ENCODE measurements at places on chromosomes 1 and 21. TPM values are rescaled to one million over a fixed set of nuclear protein-coding genes. Genes with fewer than 3 reads are reported as not detected.

- H3K4me1 ChIP-seq, result peaks cover 27% of the 10 kb centered on the region
- no peaks in the 10 kb centered on the region for H3K36me3 ChIP-seq
- H3K27ac ChIP-seq, result no peak overlapping the region
- DNase-seq, result no peak
- no peak overlapping the region for H3K4me3 ChIP-seq
Measured at GRCh38 chr21:34988139-34988538, 61.0 kb downstream of the RUNX1 start.

DNA sequence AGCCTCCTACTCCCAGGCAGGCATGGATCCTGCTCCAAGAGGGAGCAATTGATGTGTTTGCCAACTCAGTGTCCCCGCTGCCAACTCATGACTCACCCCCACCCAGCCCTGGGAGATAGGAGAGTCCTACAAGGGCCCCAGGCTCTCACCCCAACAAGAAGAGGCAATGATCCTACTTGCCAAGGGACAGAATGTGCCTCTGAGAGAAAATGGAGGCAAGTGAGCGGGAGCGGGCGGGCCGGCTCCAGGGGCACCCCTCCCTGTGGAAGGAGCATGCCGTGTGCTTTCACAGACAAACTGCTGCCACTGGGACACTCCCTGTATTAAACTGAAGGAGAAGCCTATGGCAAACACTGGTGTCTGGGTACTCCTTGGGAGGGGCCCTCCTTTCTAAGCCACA, 16.7 kb downstream of the PKP1 start:
- H3K27me3 ChIP-seq, result no peaks in the 10 kb centered on the region
- H3K4me1 ChIP-seq, result peaks cover 7% of the 10 kb centered on the region
- peak overlapping the region; percentile 24 for H3K27ac ChIP-seq

GRCh38 chr1:30955448-30956015, 47.0 kb upstream of the SDC3 start:
- H3K36me3 ChIP-seq, result peaks cover 83% of the 10 kb centered on the region
- no peaks in the 10 kb centered on the region for H3K27me3 ChIP-seq
- H3K4me3 ChIP-seq, result no peak overlapping the region
- no peaks in the 10 kb centered on the region for H3K4me1 ChIP-seq

DNA sequence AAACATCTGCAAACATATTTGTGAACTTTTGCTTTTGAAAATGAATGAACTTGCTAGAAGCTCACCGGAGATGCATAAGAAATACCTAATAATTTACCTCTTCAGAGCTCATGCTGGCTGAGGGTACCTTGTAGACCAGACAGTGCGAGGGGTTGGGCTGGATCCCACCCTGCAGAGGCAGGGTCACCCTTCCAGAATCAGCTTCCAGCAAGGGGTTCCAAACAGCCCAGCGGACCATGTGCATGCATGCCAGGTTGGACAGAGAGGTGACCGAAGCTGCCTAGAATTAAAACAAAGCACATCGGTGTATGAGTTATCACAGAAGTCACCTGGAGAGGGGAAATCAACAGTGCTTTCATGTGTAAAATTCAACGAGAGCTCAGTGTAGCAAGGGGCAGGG, 59.2 kb downstream of the NPHP4 start:
- H3K36me3 ChIP-seq, result peaks cover 27% of the 10 kb centered on the region
- no peak overlapping the region for H3K4me3 ChIP-seq
- H3K27me3 ChIP-seq, result no peaks in the 10 kb centered on the region
- H3K27ac ChIP-seq, result no peak overlapping the region
- H3K4me1 ChIP-seq, result no peaks in the 10 kb centered on the region

DNA sequence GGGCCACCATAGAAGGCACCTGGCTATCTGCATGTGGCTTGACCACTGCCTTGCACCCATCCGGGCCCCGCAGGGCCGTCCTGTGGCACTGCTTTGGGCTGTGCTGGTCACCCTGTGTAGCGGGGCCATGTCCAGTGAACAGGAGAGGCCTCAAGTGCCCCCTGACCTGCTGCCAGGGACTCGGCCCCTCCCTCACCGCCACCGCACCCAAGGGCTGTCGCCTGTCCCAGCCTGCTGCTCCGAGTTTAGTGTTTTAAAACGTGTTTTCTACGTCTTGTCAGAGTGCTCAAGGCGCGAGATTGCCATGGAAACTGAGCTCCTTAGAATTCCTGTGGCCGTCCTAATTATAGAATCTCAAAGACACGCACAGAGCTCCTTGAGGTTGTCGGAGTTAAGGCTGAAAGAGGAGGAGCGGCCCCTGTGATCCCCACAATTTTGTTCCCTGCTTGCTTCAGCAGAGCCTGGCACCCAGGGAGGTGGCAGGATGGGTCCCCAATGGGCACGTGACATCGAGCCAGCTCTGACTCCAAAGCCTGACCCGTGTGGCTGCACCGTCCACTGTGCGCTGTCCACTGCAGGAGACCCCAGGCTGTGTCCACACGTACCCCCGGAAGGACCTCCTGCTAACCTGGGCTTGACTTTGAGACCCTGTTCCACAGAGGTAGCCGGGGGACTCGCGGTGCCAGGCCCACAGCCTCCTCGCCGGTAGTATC, 66.2 kb downstream of the FAAP20 start:
- peak overlapping the region; percentile 85 for H3K27ac ChIP-seq
- peaks cover 34% of the 10 kb centered on the region for H3K4me1 ChIP-seq
- no peak overlapping the region for H3K4me3 ChIP-seq
- no peaks in the 10 kb centered on the region for H3K27me3 ChIP-seq

- no peaks in the 10 kb centered on the region for H3K36me3 ChIP-seq
- H3K27ac ChIP-seq, result no peak overlapping the region
- H3K27me3 ChIP-seq, result no peaks in the 10 kb centered on the region
Measured at GRCh38 chr1:3803905-3804626, 7.8 kb upstream of the LRRC47 start.

DNA sequence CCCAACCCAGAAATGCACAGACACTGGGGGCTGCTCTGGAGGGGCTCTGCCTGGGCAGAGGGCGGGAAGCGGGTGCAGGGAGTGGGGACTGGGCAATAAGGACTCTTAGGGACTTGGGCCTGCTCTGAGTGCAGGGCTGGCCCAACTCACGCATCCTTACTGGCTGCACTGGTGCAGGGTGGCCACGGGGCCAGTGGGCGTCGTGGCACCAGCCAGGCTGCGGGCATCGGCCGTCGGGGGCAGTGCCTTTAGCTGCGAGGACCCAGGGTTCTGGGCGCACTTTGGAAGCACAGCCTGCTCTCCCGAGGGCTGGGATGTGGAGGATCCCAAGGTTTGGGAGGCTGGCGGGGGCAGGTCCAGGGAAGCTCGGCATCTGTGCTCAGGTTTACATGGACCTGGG, 27.1 kb upstream of the TTLL10 start:
- no peak overlapping the region for H3K4me3 ChIP-seq
- DNase-seq, result no peak
- no peaks in the 10 kb centered on the region for H3K4me1 ChIP-seq
- no peaks in the 10 kb centered on the region for H3K36me3 ChIP-seq
- H3K27me3 ChIP-seq, result no peaks in the 10 kb centered on the region

DNA sequence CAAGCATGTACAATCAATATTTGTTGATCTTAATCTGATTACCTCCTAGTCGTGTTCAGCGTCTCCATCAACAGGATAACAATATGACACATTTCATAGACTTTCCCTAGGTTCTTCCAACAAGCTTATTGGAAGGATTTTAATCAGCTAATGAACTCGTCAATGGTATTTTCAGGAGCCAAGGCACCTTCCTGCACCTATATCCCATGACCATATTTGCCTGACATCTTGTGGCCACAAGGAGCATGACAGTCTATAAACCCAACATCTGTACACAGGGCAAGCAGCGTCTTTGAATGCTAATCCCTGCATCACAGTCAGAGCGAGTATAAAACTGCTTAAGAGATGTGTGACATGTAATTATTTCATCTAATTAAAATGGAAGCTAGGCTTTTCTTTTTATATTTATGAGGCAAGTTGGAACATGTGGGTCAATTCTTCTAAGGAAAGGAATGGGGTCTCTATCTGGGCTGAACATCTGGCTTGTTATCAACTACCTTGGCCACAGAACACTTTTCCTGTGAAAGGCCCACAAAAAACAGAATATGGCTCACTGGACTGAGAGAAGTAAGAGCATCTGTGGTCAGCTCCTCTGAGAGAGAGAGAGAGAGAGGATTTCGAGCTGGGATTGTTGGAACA, 388.8 kb downstream of the NTNG1 start:
- H3K27ac ChIP-seq, result no peak overlapping the region
- no peak overlapping the region for H3K4me3 ChIP-seq
- no peaks in the 10 kb centered on the region for H3K36me3 ChIP-seq
- no peak for DNase-seq
- H3K4me1 ChIP-seq, result no peaks in the 10 kb centered on the region
- no peaks in the 10 kb centered on the region for H3K27me3 ChIP-seq

- no peaks in the 10 kb centered on the region for H3K36me3 ChIP-seq
- H3K4me1 ChIP-seq, result no peaks in the 10 kb centered on the region
- DNase-seq, result no peak
- no peak overlapping the region for H3K4me3 ChIP-seq
- H3K27ac ChIP-seq, result no peak overlapping the region
Measured at GRCh38 chr1:89322402-89322801, 41.5 kb upstream of the GBP6 start.

DNA sequence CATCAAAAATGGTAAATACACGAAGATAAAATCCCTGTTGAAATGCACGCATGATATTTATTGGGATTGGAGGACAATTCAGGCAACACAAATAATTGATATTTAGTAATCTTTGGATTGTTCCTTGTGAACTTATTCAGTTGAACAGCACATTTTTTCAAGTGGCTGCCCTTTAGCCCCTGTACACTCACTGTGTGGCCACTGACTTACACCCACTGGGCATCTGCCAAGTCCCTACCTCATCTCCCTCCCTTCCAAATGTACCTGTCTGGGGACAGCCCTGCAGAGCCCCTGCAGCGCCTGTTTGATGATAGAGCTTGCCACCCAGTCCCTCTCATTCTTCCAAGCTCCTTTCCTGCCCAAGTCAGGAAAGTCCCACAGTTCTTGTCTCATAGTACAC, 154.3 kb downstream of the GLUL start:
- H3K4me1 ChIP-seq, result no peaks in the 10 kb centered on the region
- H3K27ac ChIP-seq, result no peak overlapping the region
- H3K27me3 ChIP-seq, result no peaks in the 10 kb centered on the region
- no peak overlapping the region for H3K4me3 ChIP-seq
- no peaks in the 10 kb centered on the region for H3K36me3 ChIP-seq
- DNase-seq, result no peak

- no peak for DNase-seq
- no peak overlapping the region for H3K4me3 ChIP-seq
- H3K4me1 ChIP-seq, result peaks cover 16% of the 10 kb centered on the region
- no peaks in the 10 kb centered on the region for H3K27me3 ChIP-seq
- no peak overlapping the region for H3K27ac ChIP-seq
Measured at GRCh38 chr1:26010825-26011224, 10.8 kb upstream of the EXTL1 start.

- H3K36me3 ChIP-seq, result no peaks in the 10 kb centered on the region
- no peak for DNase-seq
- no peak overlapping the region for H3K27ac ChIP-seq
- H3K4me3 ChIP-seq, result no peak overlapping the region
- no peaks in the 10 kb centered on the region for H3K27me3 ChIP-seq
Measured at GRCh38 chr1:93255222-93256079, 74.9 kb downstream of the CCDC18 start.

GRCh38 chr1:205504311-205505075, at the start of gene CDK18:
TSS of gene CDK18 (plus strand) at chr1:205504669. CDS start at chr1:205523168, 18,499 bp downstream.
- no peaks in the 10 kb centered on the region for H3K36me3 ChIP-seq
- peaks cover 21% of the 10 kb centered on the region for H3K4me1 ChIP-seq
- peak within 1 kb of the TSS; percentile 50 for H3K27ac ChIP-seq

- H3K4me1 ChIP-seq, result peaks cover 10% of the 10 kb centered on the region
- no peaks in the 10 kb centered on the region for H3K36me3 ChIP-seq
- no peak overlapping the region for H3K4me3 ChIP-seq
Measured at GRCh38 chr1:183236158-183236725, 50.2 kb downstream of the LAMC2 start.

GRCh38 chr1:59360170-59360569, 63.3 kb downstream of the FGGY start:
- DNase-seq, result no peak
- no peak overlapping the region for H3K27ac ChIP-seq
- no peaks in the 10 kb centered on the region for H3K4me1 ChIP-seq

- peaks cover 28% of the 10 kb centered on the region for H3K4me1 ChIP-seq
- H3K27me3 ChIP-seq, result no peaks in the 10 kb centered on the region
- H3K4me3 ChIP-seq, result no peak overlapping the region
- no peak overlapping the region for H3K27ac ChIP-seq
- peak; percentile 32 for DNase-seq
Measured at GRCh38 chr21:44899768-44900558, 20.7 kb downstream of the ITGB2 start.

DNA sequence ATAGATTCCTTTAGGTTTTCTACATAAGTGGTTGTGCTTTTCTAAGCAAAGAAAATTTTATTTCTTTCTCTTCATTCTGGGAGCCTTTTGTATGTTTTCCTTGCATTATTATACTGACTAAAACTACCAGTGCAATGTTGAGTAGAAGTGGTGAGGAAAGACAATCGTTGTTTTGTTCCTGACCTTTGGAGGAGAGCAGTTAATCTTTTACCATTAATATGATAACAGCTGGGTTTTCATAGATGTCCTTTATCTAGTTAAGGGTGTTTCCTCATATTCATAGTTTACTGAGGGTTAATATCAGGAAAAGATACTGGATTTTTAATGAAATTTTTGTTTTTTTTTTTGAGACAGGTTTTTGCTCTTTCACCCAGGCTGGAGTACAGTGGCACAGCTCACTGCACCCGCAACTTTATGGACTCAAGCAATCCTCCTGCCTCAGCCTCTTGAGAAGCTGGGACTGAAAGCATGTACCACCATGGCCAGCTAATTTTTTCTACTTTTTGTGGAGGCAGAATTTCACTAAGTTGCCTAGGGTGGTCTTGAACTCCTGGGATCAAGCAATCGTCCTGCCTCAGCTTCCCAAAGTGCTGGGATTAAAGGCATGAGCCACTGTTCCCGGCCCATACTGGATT, 9.0 kb upstream of the KCTD3 start:
- no peak for DNase-seq
- no peak overlapping the region for H3K27ac ChIP-seq
- H3K27me3 ChIP-seq, result no peaks in the 10 kb centered on the region
- H3K4me1 ChIP-seq, result no peaks in the 10 kb centered on the region

The S100A9 gene
- total RNA-seq, result 911 TPM

The LCE2D gene
- not detected for total RNA-seq

The PDZK1 gene
- not detected for total RNA-seq

The NHLH1 gene
- total RNA-seq, result 0.15 TPM

The LY9 gene
- total RNA-seq, result 1.8 TPM

The C1orf141 gene
- total RNA-seq, result 2.2 TPM

The PWP2 gene
- 10.9 TPM for total RNA-seq

The NTMT2 gene
- total RNA-seq, result not detected

The CGN gene
- total RNA-seq, result 52.9 TPM

The PTGS2 gene
- total RNA-seq, result 15.5 TPM

The LCE7A gene
- total RNA-seq, result not detected

The REN gene
- 0.59 TPM for total RNA-seq

The ACBD6 gene
- 37.4 TPM for total RNA-seq

The MROH9 gene
- total RNA-seq, result 1.2 TPM
